ENCODE measurements at places on chromosomes 5 and 9.
A peak's percentile ranks its signal among the peaks of the same experiment; 100 is the strongest.

DNA sequence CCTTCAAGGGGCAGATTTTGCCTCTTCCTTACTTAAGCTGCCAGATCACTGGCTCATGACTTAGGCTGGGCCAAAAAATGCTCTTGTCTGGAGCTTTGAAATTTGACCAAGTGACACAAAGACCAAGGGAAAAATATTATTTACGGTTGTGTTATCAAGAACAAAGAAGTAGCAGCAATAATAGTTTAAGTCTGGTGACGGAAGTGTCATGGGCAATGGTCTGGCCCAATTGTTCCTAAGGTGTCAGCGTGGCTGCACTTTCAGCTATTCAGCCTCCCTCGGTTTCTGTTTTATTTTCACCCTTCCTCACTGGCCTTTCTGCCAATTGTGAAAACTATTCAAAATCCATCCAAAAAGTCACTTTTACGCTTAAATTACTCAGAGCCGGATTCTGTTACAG is 185.3 kb downstream of the CDH18 start:
- no peak for DNase-seq

GRCh38 chr5:30849931-30850710 is 343.4 kb upstream of the CDH6 start:
- peak; percentile 94 for DNase-seq

DNA sequence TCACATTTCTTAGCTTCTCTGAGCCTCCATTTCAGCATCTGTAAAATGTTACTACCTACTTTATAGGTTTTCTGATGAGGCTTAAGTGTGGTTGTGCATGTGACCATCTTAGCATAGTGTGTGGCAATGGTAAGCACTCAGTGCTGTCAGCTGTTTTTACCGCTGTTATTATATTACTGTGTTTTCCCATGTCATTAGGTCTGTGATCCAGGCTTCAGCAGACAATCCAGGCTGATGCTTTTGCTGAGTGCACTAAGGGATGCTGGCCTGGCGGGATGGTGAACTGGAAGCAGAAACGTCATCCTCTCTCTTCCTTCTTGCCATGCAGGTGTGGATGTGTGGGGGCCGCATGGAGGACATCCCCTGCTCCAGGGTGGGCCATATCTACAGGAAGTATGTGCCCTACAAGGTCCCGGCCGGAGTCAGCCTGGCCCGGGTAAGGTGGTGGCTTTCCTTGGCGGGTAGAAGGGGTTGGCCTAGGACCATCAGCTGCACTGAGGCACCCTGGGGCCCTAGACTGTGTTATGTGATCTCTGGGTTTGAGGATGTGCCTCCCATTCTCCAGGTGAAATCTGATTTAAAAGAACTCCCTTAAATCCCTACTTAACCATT is 41.9 kb upstream of the SAP30L start:
- no peak for DNase-seq

DNA sequence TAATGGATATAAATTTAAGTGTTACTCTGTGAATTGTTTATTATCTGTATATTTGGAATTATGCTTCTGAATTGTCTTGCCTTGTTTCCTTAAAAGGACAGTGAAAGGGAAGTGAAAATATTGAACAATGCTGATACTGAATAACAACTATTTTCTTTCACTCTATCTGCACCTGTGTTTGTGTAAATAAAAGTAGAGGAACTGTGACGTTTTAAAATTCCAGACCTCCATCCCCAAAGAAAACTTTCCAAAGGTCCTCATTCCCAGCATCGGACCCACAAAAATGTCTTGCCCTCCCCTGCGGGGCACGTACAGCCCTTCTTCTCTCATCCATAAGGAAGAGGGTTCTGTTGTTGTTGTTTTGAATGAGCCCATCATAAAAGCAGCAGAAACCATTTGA is 100.0 kb downstream of the NLN start:
- no peak for DNase-seq

- no peak for DNase-seq
Observed at GRCh38 chr9:110578575-110579033, 937 bp downstream of the SVEP1 start.

- DNase-seq, result no peak
Observed at GRCh38 chr5:165871291-165871690, 2365.9 kb downstream of the MAT2B start.

DNA sequence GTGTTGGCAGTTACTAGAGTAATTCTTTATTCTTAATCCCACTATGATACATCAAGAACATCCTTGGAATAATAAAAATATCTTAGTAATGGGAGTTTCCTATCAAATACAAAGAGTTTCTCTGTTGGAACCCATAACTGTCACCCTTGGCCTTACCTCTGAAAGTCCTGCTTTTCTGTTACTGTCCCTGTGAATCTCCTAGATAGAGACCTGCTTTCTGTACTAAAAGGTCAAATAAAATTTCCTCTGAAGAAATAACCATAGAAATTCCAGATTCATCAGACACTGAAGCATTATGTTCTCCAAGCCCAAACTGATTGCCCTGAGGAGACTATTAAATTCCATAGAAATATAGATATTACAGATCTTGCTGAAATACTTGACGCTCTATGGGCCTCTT is 63.0 kb downstream of the KCNV2 start:
- no peak for DNase-seq

- DNase-seq, result no peak
Observed at GRCh38 chr9:85645909-85646627, 95.7 kb downstream of the AGTPBP1 start.

DNA sequence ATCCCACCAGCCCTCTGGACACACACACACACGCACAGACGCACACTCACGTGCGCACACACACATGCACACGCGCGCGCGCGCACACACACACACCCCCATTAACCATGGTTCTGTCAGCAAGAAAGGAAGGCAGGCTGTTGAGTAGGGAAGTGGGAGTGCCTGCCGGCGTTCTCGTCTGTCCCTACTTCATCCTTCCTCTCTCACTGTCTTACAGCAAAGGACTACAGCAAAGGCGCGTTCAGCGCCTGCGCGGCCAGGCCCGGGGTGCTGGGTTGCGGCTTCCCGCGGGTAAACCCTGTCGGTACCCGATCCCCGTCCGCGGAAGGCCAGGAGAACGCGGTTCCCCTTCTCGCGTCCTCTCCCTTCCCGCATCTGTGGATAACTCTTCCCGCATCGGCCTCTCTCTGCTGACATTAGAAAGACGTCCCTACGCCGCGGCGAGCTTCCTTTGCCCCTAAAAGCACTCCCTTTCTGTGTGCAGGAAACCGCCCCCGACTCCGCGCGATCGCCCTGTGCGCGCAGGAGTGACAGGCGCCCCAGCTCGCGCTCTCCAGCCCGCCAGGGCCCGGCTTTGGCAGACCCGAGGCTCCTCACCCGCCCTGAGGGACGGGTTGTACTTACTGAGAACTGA is 219.2 kb downstream of the AGTPBP1 start:
- peak; percentile 11 for DNase-seq

GRCh38 chr5:95931079-95931833 is 30.4 kb downstream of the ELL2 start:
- no peak for DNase-seq

DNA sequence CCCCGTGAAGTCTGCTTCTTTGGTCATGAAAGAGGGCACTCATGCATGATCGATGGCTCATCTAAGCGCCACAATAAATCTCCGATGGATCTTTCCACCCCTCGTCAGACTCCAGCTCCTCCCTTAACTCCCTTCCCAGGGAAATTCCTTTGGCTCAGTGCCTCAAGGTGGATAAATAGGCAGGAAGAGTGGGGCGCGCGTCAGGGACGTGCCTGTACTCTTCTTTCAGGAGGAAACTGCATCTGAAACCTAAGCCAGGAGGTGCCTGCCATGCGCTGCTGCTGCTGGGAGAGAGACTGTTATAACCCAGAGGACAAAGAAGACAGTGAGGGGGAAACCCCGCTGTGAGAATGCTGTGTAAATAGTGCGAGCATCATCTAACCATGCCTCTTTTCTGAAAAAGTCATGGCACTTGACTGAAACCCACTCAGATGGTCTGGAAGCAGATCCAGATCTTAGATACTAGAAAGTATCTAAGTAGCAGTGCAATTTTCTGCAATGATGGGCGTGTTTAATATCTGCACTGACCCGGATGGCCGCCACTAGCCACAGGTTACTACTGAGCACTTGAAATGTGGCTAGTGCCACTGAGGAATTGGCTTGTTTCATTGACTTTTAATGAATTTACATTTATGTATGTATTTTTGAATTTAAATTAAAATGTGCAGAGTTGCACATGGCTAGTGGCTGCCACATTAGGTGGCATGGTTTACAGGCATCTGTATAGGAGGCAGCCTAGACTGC is 120.3 kb upstream of the BASP1 start:
- no peak for DNase-seq

Data from brain pericyte (primary cell).